C1 segment of cervical spinal cord (tissue), 14 donors: ENCODE measurements at places on chromosomes 13 and 19.

DNA sequence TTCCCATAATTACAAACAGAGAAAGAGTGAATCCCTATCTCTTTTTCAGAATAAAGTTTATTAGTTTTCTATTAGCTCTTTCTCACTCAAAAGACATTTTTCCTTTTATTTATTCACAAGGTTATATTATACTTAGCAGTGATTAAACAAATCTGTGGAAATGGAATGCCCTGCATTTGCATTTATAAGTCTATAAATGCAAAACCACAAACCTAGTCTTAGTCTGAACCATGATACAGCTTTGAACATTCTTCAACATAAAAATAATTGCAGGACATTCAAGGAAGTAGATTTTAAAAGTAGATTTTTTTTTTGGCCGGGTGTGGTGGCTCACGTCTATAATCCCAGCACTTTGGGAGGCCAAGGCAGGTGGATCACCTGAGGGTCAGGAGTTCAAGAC lies 8.3 kb downstream of the XPO4 start:
- no peak for DNase-seq

- DNase-seq = no peak
These were observed 819.2 kb downstream of the UQCRFS1 start for GRCh38 chr19:28393574-28394336.

- no peak for DNase-seq
These were observed 2.2 kb downstream of the ABCC4 start for GRCh38 chr13:95298971-95299621.

- DNase-seq = no peak
These were observed 80.7 kb upstream of the STK24 start for GRCh38 chr13:98657506-98658085.

DNA sequence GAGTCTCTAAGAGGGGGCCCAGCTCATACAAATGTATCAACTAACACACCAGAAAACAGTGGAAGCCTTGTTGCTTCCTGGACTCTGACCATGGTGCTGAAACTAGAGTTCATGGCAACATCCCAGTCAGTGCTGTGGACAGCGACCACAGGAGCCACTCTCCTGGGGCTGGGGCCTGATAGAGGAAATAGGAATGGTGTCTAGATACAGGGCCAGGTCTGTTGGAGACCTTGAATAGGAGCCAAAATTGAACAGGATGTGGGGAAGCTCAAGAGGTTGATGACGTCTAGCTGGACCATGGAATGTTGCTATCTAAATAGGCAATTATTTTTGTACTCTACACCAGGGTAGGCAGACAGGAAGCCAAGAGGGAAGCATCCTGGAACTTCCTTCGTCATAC lies 21.7 kb downstream of the LILRB4 start:
- no peak for DNase-seq

DNA sequence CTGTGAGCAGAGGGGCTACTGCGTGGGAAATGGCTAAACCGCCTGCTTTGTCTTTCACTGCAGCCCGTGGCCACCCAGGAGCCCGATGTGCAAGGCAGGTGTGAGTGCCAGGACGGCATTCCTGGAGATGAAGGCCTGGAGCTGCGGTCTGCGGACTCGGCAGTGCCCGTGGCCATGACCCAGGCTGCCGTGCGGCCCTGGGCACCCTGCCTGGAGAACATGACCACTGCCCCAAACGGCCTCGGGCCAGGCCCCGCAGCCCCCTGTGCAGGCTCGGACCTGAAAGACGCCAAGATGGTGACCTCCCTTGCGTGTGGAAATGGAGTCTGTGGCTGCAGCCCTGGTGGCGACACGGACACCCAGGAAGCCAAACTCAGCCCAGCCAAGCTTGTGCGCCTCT lies 62.2 kb downstream of the SPATA13 start:
- DNase-seq = no peak

- no peak for DNase-seq
These were observed 126.4 kb downstream of the SPRY2 start for GRCh38 chr13:80214521-80214991.

DNA sequence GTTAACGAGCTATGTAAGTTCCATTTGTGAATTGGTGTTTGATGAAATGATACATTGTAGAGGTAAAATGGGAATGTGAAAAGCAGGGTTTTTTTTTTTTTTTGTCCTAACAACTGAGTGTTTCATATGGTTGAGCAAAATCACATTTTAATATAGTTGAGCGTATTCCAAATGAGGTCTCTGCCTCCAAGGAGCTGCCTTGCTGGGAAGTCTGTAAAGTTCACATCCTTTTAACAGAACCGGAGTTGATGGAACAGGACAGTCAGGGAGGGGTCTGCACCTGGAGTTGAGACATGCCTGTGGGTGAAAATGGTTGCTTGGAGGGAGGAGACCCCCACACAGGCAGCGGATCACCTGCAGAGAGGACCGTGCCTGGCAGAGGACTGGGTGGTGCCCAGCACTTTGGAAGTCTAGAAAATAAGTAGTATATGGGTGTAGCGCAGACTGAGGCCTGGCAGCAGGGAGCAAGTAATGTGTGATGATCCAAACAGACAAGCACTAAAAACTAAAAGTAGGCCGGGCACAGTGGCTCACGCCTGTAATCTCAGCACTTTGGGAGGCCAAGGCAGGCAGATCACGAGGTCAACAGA lies 75.2 kb upstream of the UBAC2 start:
- no peak for DNase-seq
